ENCODE measurements at places on chromosomes 5 and 9. TPM values are rescaled to one million over a fixed set of nuclear protein-coding genes. Genes with fewer than 3 reads are reported as not detected.

The ALDOB gene
- total RNA-seq: not detected

The ZDHHC11 gene
- total RNA-seq: 0.37 TPM

The PHF2 gene
- 15.9 TPM for total RNA-seq

The ANKRD33B gene
- total RNA-seq: 1.0 TPM

The IL4 gene
- total RNA-seq: not detected

The IFNA2 gene
- total RNA-seq: not detected

The SHROOM1 gene
- 10.0 TPM for total RNA-seq

The BSPRY gene
- total RNA-seq: not detected

The NOXA1 gene
- total RNA-seq: 1.2 TPM

The IL5 gene
- total RNA-seq: not detected

The PCDHB15 gene
- 4.6 TPM for total RNA-seq

The ORM2 gene
- not detected for total RNA-seq

The C9orf152 gene
- total RNA-seq: not detected

The SLC4A9 gene
- not detected for total RNA-seq

The CEL gene
- 0.67 TPM for total RNA-seq

The COL5A1 gene
- total RNA-seq: 129 TPM

The LHX6 gene
- 0.32 TPM for total RNA-seq

The FBXO10 gene
- total RNA-seq: 106 TPM

The ENHO gene
- total RNA-seq: 0.35 TPM

The SLC1A1 gene
- total RNA-seq: 0.57 TPM

The SAXO1 gene
- not detected for total RNA-seq

The KYAT1 gene
- 13.5 TPM for total RNA-seq

The NR2F1 gene
- 5.4 TPM for total RNA-seq

The FGF18 gene
- total RNA-seq: 0.16 TPM

The GLIPR2 gene
- 24.2 TPM for total RNA-seq

The IL9 gene
- total RNA-seq: not detected

The MED27 gene
- total RNA-seq: 19.9 TPM

The CDC25C gene
- 0.16 TPM for total RNA-seq

The C6 gene
- not detected for total RNA-seq

The ZFP37 gene
- total RNA-seq: 7.8 TPM

The PRRX2 gene
- total RNA-seq: not detected

The CD274 gene
- 0.78 TPM for total RNA-seq

The CCDC171 gene
- 1.1 TPM for total RNA-seq

All from myocyte (in vitro differentiated cells).